ENCODE measurements at places on chromosomes 7 and 10. TPM values are rescaled to one million over a fixed set of nuclear protein-coding genes. Genes with fewer than 3 reads are reported as not detected.

Gene MRLN
- not detected for total RNA-seq

GRCh38 chr7:19397911-19398310 is 252.7 kb upstream of the FERD3L start:
- DNase-seq = no peak

Gene KCND2
- 0.96 TPM for total RNA-seq

Gene PRKCQ
- 0.79 TPM for total RNA-seq

Gene CABCOCO1
- not detected for total RNA-seq

Gene BZW2
- total RNA-seq = 51.3 TPM

DNA sequence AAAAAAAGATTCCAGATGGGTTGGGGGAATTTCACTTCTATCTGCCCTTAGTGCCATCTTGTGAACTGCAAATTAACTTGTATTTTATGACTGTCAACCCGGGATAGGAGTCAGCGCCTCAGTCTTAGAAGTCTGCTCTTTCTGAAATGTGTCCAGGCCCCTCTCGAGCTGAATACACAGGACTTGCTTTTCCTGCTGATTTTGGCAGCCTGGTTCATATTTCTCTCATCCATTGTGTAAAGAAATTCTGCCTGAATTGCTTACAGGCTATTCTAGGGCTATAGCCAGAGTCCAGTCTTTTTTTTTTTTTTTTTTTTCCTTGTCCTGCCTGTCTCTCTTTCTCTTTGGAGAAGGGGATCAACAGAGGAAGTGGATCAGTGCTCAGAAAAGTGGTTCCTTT is 24.6 kb downstream of the GATA3 start:
- DNase-seq = no peak

GRCh38 chr7:107049971-107050532 is 5.5 kb downstream of the PRKAR2B start:
- no peak for DNase-seq

DNA sequence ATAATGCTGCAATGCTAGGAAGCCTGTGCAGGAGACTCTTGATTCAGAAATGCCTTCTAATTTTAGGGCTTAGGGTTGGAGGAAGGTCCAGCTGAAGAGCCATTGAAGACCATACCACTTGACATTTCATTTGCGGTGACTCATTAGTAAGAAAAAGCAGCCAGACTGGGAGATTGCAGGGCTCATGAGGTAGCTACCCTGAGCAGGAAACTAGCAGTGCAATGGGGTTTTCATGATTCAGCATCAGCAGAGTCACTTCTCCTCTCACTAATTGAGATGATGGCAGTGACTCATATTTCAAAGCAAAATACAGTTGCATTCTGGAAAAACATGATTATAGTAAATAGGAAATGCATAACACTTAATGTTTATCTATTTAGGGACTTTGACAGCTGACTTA is 434.1 kb downstream of the DNAJB9 start:
- DNase-seq = no peak

DNA sequence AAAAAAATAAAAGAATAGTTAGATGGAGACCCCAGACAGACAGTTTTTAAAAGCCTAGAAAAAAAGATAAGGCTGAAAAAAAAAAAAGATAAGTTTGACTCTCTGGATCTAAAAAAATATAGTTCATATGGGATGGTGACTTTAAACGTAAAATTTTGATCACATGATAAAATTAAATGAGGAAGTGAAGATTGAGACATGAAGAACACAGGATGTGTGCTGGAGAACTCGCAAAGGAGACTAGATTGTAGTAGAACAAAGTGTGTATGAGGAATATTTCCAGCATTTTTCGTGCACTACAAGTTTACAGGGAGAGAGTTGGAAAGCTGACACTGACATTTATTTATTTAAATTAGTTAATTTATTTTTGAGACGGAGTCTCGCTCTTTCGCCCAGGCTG is 286.4 kb downstream of the PRPF18 start:
- DNase-seq = no peak

GRCh38 chr7:39615350-39615975 is 7.9 kb upstream of the RALA start:
- no peak for DNase-seq

- DNase-seq = no peak
These were observed 30.1 kb upstream of the ZEB1 start for GRCh38 chr10:31288962-31289361.

GRCh38 chr10:88858491-88858890 is 6.8 kb upstream of the ANKRD22 start:
- DNase-seq = no peak

GRCh38 chr7:88477976-88478375 is 171.3 kb upstream of the STEAP4 start:
- no peak for DNase-seq

DNA sequence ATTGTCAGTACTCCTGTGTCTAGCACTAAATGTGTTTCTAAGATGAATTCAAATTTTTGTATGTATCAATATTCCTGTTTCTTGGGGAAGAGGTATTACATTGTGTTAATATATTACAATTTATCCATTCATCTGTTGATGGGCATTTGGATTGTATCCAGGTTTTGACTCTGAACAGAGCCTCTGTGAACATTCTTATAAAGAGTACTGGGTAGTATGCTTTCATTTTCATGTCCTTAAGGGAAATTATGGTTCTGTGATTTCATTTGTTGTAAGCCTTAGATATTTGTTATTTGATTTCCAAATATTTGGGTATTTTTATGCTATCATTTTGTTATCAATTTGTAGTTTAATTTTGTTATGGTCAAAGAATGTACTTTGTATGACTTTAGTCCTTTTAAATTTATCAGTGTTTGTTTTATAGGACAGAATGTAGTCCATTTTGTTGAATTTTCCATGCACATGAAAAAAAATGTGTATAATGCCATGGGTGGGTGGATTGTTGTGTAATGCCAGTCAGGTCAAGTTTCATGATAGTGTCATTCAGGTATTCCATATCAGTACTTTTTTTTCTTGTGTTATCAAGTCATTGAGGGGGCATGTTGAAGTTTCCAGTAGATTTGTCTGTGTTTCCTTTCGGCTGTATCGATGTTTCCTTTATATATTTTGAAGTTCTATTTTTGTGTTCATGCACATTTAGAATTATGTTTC is 38.4 kb downstream of the STAM start:
- DNase-seq = no peak

- no peak for DNase-seq
These were observed 54.4 kb downstream of the TFPI2 start for GRCh38 chr7:93836116-93836515.

DNA sequence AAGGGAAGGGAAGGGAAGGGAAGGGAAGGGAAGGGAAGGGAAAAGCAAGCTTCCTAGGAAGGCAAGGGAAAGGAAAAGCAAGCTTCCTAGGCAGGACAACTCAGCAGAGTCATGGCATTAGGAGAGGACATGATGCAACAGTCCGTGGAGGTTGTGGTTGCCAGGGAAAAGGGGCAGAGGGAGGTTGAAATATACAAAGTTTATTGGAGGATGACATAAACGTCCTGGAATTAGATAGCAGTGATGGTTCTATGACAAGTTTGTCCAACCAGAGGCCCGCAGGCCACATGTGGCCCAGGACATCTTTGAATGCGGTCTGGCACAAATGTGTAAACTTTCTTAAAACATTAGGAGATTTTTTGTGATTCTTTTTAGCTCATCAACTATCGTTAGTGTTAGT is 59.8 kb upstream of the OPN4 start:
- no peak for DNase-seq

Gene MYOZ1
- total RNA-seq = 0.82 TPM

- DNase-seq = no peak
These were observed 9.6 kb upstream of the PTTG1IP2 start for GRCh38 chr7:90459888-90460287.

- DNase-seq = no peak
These were observed 283.9 kb downstream of the SDHAF3 start for GRCh38 chr7:97401398-97401797.

- no peak for DNase-seq
These were observed 12.1 kb downstream of the ZSCAN21 start for GRCh38 chr7:100061518-100062193.

Data from omental fat pad (tissue), 4 donors.